ENCODE measurements at places on chromosomes 12 and 14.

- DNase-seq: no peak
These were observed 726.8 kb downstream of the BCL11B start for GRCh38 chr14:98545181-98545580.

DNA sequence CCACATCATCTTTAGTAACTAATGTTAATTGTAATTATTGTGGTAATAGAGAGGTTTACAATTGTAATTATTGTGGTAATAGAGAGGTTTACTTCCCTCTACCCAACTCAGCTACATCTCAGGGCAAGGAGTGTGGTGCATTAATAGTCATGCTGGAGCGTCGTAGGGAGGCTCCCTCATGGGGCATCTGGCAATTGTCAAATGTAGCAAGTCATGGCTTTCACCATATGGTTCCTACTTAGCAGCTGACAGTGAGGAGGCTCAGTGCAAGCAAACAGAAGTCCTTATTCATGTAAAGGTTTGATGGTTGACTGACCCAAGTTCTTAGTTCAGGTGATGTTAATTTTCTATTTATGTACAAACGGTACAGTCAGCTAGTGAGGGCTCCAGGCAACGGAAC is 1012.0 kb downstream of the FLRT2 start:
- no peak for DNase-seq

DNA sequence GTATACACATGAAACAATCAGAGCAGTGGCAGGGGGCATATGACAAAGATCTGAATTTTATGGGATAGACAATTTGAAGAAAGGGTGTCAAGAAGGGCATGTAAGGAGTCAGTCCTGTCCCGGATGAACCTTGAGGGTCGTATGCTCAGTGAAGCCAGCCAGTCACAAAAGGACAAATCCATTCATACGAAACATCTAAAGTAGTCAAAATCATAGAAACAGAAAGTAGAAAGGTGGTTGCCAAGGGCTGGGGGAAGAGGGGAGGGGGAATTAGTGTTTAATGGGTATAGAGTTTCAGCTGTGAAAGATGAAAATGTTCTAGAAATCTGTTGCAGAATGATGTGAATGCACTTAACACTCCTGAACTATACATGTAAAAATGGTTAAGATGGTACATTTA is 157.5 kb downstream of the TGFB3 start:
- DNase-seq: no peak

- no peak for DNase-seq
These were observed 8.7 kb downstream of the RFC5 start for GRCh38 chr12:118025168-118025567.

GRCh38 chr12:64918344-64918743 is 93.9 kb downstream of the TBC1D30 start:
- no peak for DNase-seq

- DNase-seq: no peak
These were observed 29.0 kb downstream of the MOAP1 start for GRCh38 chr14:93155667-93156066.

DNA sequence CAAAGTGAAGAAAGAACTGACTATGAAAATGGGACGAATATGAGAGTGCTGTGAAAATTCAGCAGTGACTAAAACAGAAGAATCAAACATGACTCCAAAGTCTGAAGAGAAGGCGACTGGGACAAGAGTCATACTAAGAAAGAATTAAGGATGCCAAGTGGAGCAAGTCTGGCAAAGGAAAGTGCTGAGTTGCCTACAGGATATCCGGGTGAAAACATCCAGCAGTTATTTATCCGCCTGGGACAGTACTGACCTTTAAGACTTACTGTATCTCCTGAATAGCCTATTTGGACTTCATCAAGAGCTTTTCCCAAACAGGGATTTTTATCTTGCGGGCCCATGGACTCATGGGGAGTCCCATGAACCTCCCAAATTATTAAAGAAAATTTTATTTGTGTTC is 41.1 kb downstream of the KICS2 start:
- DNase-seq: peak; percentile 62

DNA sequence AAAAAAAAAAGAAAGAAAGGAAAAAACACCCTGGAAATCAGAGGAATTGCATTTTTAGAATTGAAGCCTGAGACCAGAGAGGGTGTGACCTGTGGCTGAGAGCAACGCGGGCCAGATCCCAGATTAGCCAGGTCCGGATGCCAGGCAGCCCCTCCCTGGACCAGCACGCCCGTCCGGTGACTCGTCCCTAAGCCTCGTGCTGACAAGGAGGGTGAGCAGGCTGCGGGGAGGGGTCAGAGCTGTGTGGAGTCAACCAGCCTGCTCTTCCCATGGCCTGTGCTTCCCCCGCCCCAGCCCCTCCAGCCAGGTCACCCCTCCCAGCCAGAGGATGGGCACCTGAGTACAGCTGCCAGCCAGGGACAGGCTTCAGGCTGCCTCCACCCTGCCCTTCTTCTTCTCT is 4.2 kb upstream of the KLC1 start:
- DNase-seq: peak; percentile 56

- DNase-seq: no peak
These were observed 7.4 kb downstream of the INF2 start for GRCh38 chr14:104696671-104697316.

DNA sequence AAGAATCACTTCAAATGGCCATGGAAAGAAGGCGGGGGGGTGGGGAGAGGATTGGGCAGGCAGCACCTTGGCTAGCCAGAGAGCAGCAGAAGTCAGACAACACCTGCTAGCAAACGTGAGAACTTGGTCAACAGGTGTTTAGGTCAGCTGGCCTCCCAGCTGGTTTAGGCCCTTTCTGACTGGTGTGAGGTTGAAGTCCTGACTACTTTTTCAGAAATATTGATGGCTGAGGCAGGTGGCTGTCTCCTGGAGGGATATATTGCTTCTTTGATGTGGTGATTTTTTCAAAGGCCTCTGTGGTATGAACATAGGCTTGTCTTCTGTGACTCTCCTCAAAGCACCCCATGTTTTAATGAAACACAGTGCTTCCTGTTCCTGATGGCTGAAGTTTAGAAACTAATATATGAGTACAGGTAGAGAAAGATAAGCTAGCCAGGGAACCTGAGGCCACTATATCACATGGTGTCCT is 238.2 kb upstream of the SSTR1 start:
- no peak for DNase-seq

DNA sequence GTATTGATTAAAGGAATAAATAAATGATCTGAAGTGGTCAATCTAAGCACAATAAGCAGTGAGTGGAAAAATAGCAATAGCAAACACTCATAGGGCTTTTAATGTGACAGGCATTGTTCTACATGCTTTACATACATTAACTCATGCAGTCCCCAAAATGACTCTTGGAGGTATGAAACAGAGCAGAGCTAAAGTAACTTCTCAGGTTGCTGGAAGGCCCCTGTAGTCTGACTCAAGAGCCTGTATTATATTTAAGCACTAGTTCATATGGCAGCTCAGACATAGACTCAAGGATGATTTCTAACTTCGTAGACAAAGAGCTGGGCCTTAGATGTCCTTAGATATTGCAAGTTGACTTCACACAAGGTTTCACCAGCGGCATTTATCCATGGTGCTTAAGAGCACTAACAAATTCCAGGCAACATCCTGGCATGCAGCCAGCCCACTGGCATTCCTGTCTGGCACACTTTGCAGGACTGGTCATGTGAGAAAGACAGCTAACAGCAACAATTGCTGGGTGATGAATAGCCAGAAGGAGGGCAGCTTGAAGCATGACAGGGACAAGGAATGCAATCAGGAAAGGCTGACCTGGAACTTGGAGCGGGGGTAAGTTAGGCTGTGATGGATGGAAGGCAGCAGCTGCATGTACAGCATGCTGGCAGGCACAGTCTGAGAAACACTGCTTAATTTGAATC is 22.9 kb upstream of the KTN1 start:
- peak; percentile 91 for DNase-seq

- DNase-seq: no peak
These were observed 5.9 kb upstream of the VCPKMT start for GRCh38 chr14:50122291-50122690.

- no peak for DNase-seq
These were observed 24.3 kb downstream of the SLC41A2 start for GRCh38 chr12:104933778-104934177.

DNA sequence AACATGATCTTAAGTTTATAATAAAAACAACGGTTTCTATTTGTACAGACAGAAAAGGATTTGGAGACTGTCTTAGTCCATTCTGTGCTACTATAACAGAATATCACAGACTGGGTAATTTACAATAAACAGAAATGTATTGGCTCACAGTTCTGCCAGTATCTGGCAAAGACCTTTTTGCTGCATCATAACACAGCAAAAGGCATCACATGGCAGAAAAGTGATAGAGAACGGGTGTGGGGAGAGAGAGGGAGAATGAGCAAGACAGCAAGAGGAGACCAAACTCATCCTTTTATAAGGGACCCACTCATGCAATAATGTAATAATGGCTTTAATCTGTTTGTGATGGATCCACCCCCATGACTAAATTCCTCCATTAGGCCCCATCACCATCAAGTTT is 17.0 kb upstream of the NUDT4 start:
- no peak for DNase-seq

GRCh38 chr14:89254166-89254909 is 162.7 kb downstream of the FOXN3 start:
- DNase-seq: no peak

DNA sequence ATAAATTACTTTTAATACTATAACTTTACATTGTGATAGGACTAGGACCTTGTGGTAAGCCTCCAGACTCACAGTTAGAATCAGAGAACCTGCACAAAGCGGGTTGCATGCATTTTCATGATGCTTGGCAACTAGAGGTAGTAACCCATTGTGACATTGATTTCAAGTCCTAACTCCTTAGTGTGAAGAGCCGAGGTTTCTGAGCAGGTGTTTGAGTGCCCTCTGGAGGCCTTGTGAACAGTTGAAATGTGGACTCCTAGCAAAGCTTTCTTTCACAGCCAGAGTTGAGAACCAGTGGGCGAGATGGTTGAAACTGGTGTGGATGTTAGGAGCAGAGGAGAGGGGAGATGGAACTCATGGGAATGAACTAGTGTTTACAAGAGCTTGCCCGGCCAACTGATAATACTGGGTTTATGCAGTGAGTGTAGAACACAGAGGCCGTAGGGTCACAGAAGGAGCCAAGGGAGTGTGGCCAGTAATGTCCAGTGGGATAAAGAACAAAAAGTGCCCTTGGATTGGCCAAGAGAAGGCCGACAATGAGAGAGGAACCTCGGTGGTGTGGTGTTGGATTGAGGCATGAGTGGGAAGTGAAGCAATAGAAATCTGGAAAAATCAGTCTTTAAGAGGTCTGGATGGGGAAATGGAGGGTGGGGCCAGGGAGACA is 10.9 kb downstream of the ZNF664 start:
- DNase-seq: peak; percentile 69

- no peak for DNase-seq
These were observed 4.7 kb upstream of the RHOF start for GRCh38 chr12:121797937-121798786.

Measured in fibroblast of skin of right quadriceps (primary cell).